ENCODE measurements at places on chromosomes 3 and 15. TPM values are rescaled to one million over a fixed set of nuclear protein-coding genes. Genes with fewer than 3 reads are reported as not detected.

DNA sequence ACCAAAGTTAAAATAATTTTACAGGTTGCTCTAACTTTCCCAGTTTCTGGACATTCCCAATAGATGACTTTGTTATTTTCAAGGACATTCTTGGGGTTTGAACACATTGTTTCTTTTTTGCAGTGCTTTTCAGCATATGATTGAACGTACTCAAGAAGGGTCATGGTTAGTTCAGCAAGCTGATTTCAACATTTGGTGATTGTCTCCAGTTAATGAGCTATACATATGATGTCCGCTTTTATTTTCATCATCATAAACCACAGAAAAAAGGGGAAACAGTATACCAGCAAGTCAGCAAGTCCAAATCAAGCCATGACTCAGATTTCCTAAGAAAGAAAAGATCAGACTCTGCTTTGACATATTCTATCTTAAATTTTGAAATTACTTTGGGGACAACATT is 69.4 kb downstream of the B3GALNT1 start:
- no peaks in the 10 kb centered on the region for H3K27me3 ChIP-seq
- peak; percentile 6 for DNase-seq
- no peak overlapping the region for H3K4me3 ChIP-seq
- H3K36me3 ChIP-seq, result no peaks in the 10 kb centered on the region
- H3K4me1 ChIP-seq, result no peaks in the 10 kb centered on the region

- no peaks in the 10 kb centered on the region for H3K36me3 ChIP-seq
- no peak overlapping the region for H3K4me3 ChIP-seq
- H3K27me3 ChIP-seq, result no peaks in the 10 kb centered on the region
- no peaks in the 10 kb centered on the region for H3K4me1 ChIP-seq
- no peak for DNase-seq
Measured at GRCh38 chr15:67419705-67420104, 101.2 kb upstream of the C15orf61 start.

DNA sequence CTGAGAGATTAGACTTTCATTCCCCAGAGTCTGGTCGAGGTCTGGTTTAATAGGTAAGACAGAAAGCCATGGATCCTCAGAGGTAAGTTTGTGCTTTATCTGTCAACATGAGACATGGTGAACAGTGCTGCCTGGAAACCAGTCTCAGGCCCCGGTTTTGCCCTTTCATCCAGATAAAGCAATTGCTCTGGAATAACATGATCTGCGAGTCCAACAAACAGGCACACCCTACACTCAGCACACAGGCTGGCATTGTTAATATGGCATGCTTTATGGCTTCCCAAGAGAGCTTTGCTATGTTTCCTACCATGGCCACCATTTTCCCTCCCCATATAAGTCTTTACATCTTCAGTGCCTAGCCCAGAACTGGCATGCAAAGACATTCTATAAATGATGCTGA is 30.1 kb upstream of the MNS1 start:
- H3K4me3 ChIP-seq, result no peak overlapping the region
- H3K27ac ChIP-seq, result no peak overlapping the region

DNA sequence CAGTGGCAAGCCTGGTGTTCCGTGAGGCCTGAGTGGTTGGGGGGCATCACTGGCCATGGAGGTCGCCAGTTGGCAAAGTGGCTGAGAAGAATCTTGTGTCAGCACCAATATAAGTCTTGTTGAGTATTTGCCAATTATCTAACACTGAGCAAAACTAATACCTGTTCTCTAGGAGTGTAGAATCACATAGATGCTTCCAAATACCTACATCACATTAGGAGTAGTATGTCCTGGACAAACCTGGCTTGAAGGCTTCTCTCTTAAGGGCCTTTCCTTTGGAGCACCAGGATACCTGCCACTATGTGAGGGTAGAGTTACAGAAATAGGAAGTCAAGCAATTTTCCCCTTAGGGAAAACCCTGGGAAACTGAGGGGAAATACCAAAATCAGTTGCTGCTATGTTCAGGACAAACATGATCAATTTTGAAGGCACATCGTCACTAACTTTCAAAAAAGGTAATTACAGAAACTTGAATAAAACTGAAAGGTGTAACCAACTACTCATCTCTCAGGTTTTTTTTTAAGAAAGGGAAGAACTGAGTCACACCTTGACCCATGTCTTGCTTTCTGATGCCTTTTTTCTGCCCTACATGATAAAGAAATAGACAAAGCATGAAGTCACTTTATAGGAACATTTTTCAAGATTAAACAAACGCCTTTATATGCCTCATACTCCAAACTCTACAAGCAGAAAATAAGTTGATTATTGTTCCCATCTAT is 100.4 kb downstream of the IMPG2 start:
- no peaks in the 10 kb centered on the region for H3K36me3 ChIP-seq
- H3K27ac ChIP-seq, result no peak overlapping the region
- no peak overlapping the region for H3K4me3 ChIP-seq
- H3K4me1 ChIP-seq, result no peaks in the 10 kb centered on the region

- peaks cover 2% of the 10 kb centered on the region for H3K36me3 ChIP-seq
- H3K27me3 ChIP-seq, result no peaks in the 10 kb centered on the region
- no peak overlapping the region for H3K27ac ChIP-seq
- no peak overlapping the region for H3K4me3 ChIP-seq
Measured at GRCh38 chr15:101039461-101039860, 120.3 kb downstream of the LRRK1 start.

Gene RTP1
- not detected for polyA plus RNA-seq

Gene HSPBAP1
- 23.0 TPM for polyA plus RNA-seq

Gene RASGRP1
- 17.7 TPM for polyA plus RNA-seq

Data from B cell (primary cell).